CD4-positive, alpha-beta T cell (primary cell): ENCODE measurements at places on chromosomes 7 and 10. TPM values are rescaled to one million over a fixed set of nuclear protein-coding genes. Genes with fewer than 3 reads are reported as not detected.

DNA sequence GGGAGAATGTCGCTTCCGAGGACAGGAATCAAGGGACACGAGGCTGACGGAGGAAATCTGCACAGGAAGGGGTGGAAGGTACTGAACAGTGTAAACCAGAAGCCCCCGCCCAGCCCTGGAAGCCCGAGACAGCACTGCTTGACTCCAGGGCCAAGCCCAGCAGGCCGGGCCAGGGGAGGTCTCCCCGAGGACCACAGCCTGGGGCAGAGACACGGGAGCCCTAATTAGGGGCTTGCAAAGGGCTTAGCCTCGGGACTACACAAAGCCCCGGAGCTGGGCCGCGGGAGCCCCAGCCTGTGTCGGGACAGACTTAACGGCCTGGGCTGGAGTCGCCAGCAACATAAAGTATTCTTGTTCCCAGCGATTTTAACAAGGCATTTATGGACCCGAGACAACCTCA lies 50.8 kb downstream of the OAT start:
- H3K4me1 ChIP-seq = no peaks in the 10 kb centered on the region
- DNase-seq = no peak
- no peaks in the 10 kb centered on the region for H3K36me3 ChIP-seq
- no peak overlapping the region for H3K4me3 ChIP-seq
- H3K27me3 ChIP-seq = peaks cover 9% of the 10 kb centered on the region
- no peak overlapping the region for H3K27ac ChIP-seq

- no peaks in the 10 kb centered on the region for H3K4me1 ChIP-seq
- no peak for DNase-seq
- no peaks in the 10 kb centered on the region for H3K27me3 ChIP-seq
- no peak overlapping the region for H3K4me3 ChIP-seq
- H3K36me3 ChIP-seq = no peaks in the 10 kb centered on the region
- no peak overlapping the region for H3K27ac ChIP-seq
Observed at GRCh38 chr10:18312374-18313139, 172.3 kb downstream of the CACNB2 start.

TMUB1 gene
- total RNA-seq = 46.6 TPM

GRCh38 chr7:43669286-43670081 lies 59.8 kb downstream of the COA1 start:
- H3K27me3 ChIP-seq = no peaks in the 10 kb centered on the region
- no peaks in the 10 kb centered on the region for H3K36me3 ChIP-seq
- peak; percentile 71 for DNase-seq
- peak overlapping the region; percentile 37 for H3K4me3 ChIP-seq
- no peak overlapping the region for H3K27ac ChIP-seq

- DNase-seq = peak; percentile 63
- no peak overlapping the region for H3K27ac ChIP-seq
- H3K4me3 ChIP-seq = no peak overlapping the region
- peaks cover 11% of the 10 kb centered on the region for H3K4me1 ChIP-seq
Observed at GRCh38 chr10:21372651-21373410, 152.7 kb downstream of the SKIDA1 start.

CHCHD2 gene
- 252 TPM for total RNA-seq

- no peaks in the 10 kb centered on the region for H3K4me1 ChIP-seq
- H3K36me3 ChIP-seq = peaks cover 43% of the 10 kb centered on the region
- no peak overlapping the region for H3K4me3 ChIP-seq
- DNase-seq = no peak
- no peaks in the 10 kb centered on the region for H3K27me3 ChIP-seq
Observed at GRCh38 chr10:102604439-102604841, 39.8 kb upstream of the TRIM8 start.

- no peak overlapping the region for H3K4me3 ChIP-seq
- H3K36me3 ChIP-seq = no peaks in the 10 kb centered on the region
- no peak for DNase-seq
- no peaks in the 10 kb centered on the region for H3K27me3 ChIP-seq
- no peaks in the 10 kb centered on the region for H3K4me1 ChIP-seq
Observed at GRCh38 chr7:30224511-30225062, 59.8 kb upstream of the ZNRF2 start.

DNA sequence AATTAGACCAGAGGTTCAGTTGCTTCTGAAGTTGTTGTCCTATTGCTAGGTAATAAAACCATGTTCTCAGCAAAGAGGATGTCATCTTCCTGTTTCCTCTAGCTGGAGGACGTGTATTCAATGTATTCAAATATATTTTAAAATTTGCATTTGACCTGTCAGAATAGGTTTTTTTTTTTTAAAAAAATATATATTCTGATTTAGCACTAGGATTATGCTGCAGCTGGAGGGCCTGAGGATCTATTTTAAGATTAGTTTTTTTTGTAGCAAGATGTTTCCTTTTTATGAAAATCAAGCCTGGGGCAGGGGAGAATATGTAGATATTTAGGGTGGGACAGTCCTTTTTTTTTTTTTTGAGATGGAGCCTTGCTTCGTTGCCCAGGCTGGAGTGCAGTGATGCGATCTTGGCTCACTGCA lies 337.0 kb downstream of the FRMD4A start:
- no peaks in the 10 kb centered on the region for H3K27me3 ChIP-seq
- H3K4me1 ChIP-seq = peaks cover 8% of the 10 kb centered on the region
- no peak overlapping the region for H3K27ac ChIP-seq
- no peaks in the 10 kb centered on the region for H3K36me3 ChIP-seq

GRCh38 chr10:122044713-122045112 lies 55.8 kb downstream of the TACC2 start:
- no peak overlapping the region for H3K4me3 ChIP-seq
- no peaks in the 10 kb centered on the region for H3K4me1 ChIP-seq
- no peak for DNase-seq
- H3K27ac ChIP-seq = no peak overlapping the region
- H3K36me3 ChIP-seq = no peaks in the 10 kb centered on the region

DNA sequence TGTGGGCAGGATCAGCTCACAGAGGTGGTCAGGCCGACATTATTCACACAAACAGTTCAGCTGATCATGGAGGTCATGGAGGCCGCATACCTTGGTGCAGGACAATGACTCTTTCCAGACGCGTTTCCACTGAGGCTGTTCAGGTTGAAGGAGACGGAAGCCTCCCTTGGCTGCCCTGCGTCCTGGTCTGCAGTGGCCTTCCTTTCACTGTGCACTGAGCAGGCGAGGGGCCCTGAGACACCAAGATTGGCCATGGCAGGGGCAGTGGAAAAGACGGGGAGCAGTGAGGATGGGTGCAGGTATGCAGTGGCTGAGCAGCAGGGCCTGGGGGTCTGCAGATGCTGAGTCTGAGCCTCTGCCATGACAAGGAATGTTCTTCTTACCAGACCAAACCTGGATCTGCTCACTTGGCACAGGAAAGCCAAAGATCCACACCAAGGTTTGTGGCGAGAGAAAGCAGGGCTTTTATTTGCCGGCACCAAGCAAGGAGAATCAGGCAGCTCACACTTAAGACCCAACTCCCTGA lies 263.3 kb downstream of the GLRX3 start:
- H3K4me1 ChIP-seq = no peaks in the 10 kb centered on the region
- DNase-seq = no peak
- no peaks in the 10 kb centered on the region for H3K36me3 ChIP-seq
- H3K4me3 ChIP-seq = no peak overlapping the region

- H3K36me3 ChIP-seq = no peaks in the 10 kb centered on the region
- no peak overlapping the region for H3K4me3 ChIP-seq
- no peak for DNase-seq
- H3K27ac ChIP-seq = no peak overlapping the region
- no peaks in the 10 kb centered on the region for H3K27me3 ChIP-seq
Observed at GRCh38 chr10:35352097-35352496, 15.8 kb downstream of the CCNY start.

- no peak for DNase-seq
- H3K27me3 ChIP-seq = no peaks in the 10 kb centered on the region
- H3K27ac ChIP-seq = no peak overlapping the region
- H3K36me3 ChIP-seq = no peaks in the 10 kb centered on the region
- no peak overlapping the region for H3K4me3 ChIP-seq
Observed at GRCh38 chr10:16856567-16856966, 39.3 kb upstream of the RSU1 start.

DNA sequence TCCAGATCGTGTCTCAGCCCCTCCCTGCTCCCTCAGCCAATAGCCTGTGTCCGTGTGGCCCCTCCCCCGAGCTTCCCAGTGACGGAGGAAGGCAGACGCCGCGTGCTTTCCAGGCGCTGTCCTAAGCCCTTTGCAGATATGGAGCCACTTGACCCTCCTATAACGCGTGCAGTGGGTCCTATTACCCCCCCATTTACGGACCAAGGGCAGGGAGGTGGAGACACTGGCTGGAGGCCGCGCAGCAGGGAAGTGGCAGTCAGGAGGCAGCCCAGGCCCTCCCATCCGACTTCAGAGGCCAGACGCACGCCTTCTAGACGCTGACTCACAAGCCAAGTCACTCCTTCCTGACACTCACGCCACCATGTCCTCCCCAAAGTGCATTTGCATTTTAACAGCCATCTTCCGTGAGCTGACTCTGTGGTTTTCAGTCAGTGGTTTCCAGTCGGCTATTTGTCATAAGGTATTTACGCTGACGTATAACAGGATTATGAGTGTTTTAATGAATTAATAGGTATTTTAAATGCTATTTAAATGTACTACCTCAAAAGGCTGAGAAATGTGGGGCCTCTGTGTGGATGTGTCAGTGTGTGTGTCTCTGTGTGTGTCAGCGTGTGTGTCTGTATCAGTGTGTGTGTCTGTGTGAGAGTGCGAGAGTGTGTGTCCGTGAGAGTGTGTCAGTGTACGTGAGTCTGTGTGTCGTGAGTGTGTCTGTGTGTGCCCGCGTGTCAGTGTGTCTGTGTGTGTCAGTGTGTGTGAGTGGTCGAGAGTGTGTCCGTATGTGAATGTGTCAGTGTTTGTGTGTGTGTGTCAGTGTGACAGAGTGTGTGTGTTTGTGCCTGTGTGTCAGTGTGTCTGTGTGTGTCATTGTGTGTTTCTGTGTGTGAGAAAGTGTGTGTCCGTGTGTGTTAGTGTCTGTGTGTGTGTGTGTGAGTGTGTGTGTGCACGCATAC lies 92.0 kb upstream of the INSIG1 start:
- H3K27ac ChIP-seq = peak overlapping the region; percentile 67
- H3K4me3 ChIP-seq = peak overlapping the region; percentile 69
- H3K4me1 ChIP-seq = peaks cover 29% of the 10 kb centered on the region
- H3K27me3 ChIP-seq = no peaks in the 10 kb centered on the region
- peak; percentile 78 for DNase-seq
- H3K36me3 ChIP-seq = no peaks in the 10 kb centered on the region

DNA sequence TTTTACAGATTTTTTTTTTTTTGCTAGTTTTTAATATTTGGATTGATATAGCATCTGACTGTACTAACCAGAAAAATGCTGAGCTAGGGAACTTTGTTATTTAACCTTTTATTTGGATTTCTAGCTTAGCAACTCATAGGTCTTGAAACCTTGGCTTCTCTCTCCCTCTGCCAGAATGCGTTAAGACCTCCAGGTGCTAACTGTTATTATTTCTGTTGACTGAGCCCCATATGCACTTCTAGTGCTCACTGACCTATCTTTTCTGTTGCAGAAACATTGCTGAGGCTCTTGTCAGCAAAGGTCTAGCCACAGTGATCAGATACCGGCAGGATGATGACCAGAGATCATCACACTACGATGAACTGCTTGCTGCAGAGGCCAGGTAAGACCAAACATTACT lies 143.6 kb downstream of the LRRC4 start:
- no peaks in the 10 kb centered on the region for H3K4me1 ChIP-seq
- no peak overlapping the region for H3K27ac ChIP-seq
- H3K27me3 ChIP-seq = no peaks in the 10 kb centered on the region

DNA sequence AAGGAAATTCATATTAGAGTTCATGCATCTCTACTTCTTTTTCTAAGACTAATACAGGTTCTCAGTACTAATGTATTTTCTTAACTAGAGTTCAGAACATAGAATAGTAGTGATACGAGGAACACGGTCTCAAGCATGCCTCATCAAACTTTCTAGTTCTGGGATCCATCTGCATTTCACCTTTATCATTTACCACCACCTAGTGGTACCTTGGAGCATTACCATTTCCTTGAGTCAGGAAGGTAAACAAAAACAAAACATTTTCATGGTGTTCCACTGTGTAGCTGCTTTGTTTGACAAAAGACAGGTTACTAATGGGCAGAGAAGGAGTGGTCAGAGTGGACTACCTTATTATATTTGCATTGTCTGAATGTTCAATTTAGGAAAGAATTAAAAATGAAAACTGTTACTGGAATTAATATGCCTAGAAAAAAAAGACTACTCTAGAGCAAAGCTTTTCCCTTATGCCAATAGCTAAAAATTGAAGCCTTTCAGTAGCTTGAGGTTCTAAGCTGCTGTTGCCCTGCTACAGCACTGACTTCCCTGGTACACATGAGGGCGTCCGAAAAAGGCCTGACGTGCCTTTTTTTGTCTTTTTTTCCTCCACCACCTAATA lies 44.5 kb downstream of the STARD3NL start:
- DNase-seq = no peak
- H3K4me1 ChIP-seq = peaks cover 26% of the 10 kb centered on the region
- peaks cover 22% of the 10 kb centered on the region for H3K36me3 ChIP-seq
- no peak overlapping the region for H3K4me3 ChIP-seq
- no peaks in the 10 kb centered on the region for H3K27me3 ChIP-seq

DNA sequence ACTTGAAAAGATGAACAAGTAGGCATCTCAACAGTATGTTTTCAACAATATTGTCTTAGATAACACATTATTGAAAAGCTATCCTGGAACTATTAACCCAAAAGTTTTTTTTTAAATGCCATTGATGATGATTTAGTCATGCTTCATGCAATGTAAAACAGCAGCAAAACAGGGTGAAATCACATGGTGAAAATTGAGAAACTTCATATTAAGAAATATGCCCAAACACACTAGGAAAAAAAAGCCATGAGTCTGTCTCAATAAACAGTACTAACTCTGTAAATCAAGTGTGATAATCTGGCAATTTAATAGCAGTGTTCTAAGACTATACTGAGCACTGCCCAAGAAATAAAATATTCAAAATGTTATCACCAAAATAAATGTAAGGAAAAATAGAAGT lies 613.1 kb downstream of the KCNMA1 start:
- DNase-seq = no peak
- H3K27me3 ChIP-seq = no peaks in the 10 kb centered on the region
- H3K4me1 ChIP-seq = no peaks in the 10 kb centered on the region
- no peak overlapping the region for H3K27ac ChIP-seq

GRCh38 chr7:24578052-24578451 lies 4.8 kb downstream of the PALS2 start:
- no peak overlapping the region for H3K27ac ChIP-seq
- no peaks in the 10 kb centered on the region for H3K36me3 ChIP-seq
- DNase-seq = no peak
- H3K27me3 ChIP-seq = no peaks in the 10 kb centered on the region
- peaks cover 8% of the 10 kb centered on the region for H3K4me1 ChIP-seq

DNA sequence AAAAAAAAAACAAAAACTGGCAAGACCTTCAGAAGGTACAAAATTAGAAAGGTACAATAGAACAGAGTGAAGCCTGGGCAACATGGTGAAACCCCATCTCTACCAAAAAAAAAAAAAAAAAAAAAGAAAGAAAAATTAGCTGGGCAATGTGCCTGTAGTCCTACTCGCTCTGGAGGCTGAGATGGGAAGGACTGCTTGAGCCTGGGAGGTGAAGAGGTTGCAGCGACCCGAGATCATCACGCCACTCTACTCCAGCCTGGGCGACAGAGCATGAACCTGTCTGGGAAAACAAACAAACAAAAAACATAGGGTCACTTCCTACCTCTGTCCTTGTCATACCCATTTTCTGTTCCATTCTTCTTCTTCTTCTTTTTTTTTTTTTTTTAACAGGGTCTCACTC lies 45.6 kb upstream of the DLG5 start:
- peaks cover 19% of the 10 kb centered on the region for H3K36me3 ChIP-seq
- no peak for DNase-seq
- H3K27ac ChIP-seq = no peak overlapping the region
- H3K4me1 ChIP-seq = peaks cover 7% of the 10 kb centered on the region
